ENCODE measurements at places on chromosomes 3 and 15.

DNA sequence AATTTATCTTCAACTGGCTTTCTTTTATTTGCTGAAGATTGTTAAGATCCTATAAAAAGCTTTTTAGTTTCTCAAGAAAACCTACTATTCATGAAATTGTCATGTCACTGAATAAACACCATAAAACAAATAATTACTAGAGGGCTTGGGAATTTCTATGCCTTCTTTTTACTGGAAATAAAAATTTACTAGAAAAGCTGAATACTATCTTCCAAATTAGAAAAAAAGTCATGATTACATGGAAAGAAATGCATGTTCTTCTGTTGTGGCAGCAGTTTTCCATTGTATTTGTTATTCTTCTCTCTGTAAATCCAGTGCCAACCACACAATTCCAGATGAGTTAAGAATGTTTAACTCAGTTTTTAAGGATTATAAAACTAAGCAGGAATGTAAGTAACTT is 153.8 kb downstream of the RAP2B start:
- DNase-seq: no peak

GRCh38 chr3:62134061-62134496 is 239.3 kb downstream of the FEZF2 start:
- no peak for DNase-seq

DNA sequence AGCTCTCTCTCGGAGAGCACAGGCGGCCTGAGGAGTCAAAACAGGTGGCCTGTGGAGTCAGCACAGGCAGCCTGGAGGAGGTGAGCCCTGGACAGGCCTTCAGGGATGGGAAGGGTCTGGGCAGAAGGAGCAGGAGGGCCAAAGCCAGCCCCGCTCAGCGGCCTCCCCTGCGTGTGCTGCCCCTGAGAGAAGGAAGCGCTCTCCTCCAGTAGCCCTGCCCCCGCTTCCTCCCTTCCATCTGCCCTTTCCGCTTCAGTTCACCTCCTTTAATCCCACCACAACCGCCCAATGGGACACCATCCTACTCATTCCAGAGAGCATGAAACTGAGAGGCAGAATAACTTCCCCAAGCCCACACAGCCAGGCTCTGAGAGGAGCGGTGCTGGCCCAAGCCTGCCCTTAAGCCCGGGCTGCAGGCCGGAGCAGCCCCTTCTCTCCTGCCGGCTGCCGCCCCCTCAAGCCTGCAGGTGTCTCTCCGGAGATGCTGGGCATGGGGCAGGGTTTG is 3.2 kb upstream of the NR2E3 start:
- DNase-seq: no peak

DNA sequence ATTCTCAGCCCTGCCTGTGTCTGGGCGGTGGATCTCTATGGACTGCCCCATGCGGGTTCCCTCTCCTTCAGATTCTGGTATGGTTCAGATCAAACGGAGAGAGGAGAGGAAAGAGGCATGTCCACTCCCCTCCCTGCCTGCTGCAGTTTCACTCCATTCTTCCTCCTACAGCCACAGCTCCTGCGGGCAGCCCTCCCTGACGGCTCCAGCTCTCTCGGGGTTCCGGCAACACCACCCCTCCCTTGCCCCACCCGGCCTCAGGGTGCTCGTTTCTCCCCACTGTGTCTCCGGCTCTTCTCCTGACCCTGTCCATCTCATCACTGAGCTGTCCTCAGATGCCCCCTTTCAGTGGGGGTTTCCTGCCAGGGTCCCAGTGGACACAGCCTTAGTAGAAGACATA is 13.9 kb downstream of the TRH start:
- DNase-seq: no peak

DNA sequence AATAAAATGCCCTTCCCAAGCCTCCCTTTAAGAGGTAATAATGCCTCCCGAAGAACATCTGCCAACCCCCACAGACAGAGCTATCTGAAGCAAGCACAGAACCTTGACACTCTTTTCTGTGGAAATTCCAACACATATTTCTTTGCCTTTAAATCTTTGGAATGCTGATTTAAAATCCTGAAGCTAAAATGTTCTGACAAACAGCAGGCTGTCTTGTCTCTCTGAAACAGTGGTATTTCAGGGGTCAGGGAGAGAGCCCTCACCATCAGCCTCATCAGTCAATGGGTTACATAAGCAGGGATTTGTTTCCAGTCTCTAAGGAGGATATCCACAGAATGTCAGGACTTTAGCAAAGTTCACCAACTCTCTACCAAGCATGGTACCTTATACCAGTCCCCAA is 27.8 kb upstream of the ARHGEF3 start:
- no peak for DNase-seq

DNA sequence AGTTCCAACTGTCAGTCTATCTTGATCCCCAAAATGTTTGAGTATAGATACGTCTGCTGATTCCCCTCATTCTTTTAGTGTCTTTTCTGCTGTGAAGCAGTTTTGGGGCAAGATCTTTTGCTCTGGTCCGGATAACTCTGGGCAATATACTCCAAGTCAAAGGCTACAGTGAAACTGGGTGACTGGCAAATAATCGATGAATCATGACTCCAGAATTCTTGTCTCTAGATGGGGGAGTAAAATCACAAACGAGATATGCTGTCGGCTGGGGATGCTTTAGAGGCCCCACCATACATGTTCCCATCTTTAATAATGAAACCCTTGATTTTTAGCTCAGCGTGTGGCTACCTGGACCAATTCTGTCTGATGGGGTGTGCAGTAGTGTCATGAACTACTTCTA is 76.5 kb downstream of the KLF13 start:
- DNase-seq: no peak

GRCh38 chr3:3675186-3675585 is 124.0 kb upstream of the LRRN1 start:
- DNase-seq: no peak

DNA sequence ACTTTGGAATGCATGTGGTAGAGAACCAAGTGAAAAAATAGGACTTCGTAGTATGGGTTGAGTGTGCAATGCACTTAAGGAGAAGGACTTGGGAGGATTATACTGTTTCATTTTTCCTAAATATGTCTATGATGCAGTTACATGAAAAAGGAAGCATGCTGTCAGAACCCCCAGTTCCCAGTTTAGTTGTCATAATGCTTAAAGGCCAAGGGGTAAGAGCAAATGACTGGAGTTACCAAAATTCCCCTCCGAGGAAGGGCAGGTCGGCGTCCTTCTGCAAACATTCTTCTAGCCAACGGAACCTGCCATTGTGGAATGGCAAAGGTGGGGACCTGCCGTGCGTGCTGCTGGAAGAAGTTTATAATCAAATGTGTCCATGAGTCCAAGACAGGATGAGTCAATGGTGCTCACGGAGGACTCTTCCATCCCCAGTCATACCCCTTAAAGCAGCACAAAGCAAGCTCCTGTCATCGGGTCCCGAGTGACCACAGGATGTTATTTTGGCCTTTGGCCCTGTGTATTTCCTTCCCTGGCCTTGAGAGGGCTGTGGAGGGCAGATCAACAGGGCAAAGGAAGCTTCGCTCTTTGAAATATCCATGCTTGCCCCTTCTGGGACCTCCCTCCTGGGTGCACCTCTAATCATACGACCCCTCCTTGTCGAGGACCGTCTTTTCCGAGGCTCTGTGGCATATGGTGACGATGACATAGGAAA is 93.2 kb downstream of the SLCO3A1 start:
- DNase-seq: no peak

- no peak for DNase-seq
Observed at GRCh38 chr15:36449084-36449661, 130.3 kb upstream of the CDIN1 start.

- DNase-seq: no peak
Observed at GRCh38 chr3:134312072-134312872, 61.6 kb upstream of the RYK start.
